ENCODE measurements at places on chromosomes 6 and 20.

GRCh38 chr6:125759184-125759902, 9.9 kb downstream of the HEY2 start:
- DNase-seq: no peak

DNA sequence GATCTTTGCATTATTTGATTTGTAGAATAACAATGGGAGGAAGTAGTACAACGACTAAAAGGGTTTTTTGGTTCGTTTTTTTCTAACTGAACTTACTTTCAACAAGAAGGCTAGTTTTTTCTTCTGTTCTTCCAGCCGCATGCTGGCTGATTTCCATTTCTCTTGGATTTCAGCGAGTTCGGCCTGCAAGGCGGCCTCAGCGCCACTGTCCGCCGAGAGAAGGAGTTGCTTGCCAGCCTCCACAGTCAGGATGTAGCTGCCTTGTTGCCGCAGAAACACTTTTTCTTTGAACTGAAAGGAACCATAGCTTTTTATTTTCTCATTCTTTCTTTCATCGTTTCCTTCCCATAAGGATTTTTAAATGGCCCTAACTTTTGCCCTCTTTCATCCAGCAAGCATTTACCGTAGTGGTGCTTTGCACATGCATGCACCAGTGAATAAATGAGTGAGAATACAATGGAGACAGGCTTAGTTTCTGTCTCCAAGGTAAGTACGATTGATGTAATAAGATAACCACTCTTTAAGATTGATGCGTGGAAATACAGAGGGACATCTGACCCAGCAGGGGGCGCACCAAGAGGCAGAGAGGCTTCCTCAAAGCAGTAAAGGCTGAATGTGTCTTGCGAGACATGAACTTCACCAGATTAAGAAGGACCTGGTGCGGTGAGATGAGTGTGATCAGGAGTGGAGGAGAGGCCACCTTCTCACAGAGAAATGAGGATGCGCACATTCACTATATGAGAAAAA, 398.8 kb downstream of the ESR1 start:
- DNase-seq: no peak

GRCh38 chr20:2022163-2022562, 28.3 kb upstream of the PDYN start:
- no peak for DNase-seq

DNA sequence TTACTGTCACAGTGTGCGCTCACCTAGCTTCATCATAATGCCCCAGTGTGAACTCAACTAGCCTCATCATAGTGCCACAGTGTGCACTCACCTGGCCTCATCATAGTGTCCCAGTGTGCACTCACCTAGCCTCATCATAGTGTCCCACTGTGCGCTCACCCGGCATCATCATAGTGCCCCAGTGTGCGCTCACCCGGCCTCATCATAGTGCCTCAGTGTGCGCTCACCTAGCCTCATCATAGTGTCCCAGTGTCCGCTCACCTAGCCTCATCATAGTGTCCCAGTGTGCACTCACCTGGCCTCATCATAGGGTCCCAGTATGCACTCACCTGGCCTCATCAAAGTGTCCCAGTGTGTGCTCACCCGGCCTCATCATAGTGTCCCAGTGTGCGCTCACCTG, 10.6 kb downstream of the TMEM242 start:
- DNase-seq: no peak

- DNase-seq: no peak
Measured at GRCh38 chr6:165858586-165858985, 195.5 kb upstream of the PDE10A start.

GRCh38 chr6:44478158-44478557, 90.7 kb downstream of the CDC5L start:
- DNase-seq: no peak

GRCh38 chr6:31737315-31737990, 1.1 kb upstream of the CLIC1 start:
- no peak for DNase-seq

GRCh38 chr6:139452148-139452876, 77.9 kb upstream of the CITED2 start:
- no peak for DNase-seq

DNA sequence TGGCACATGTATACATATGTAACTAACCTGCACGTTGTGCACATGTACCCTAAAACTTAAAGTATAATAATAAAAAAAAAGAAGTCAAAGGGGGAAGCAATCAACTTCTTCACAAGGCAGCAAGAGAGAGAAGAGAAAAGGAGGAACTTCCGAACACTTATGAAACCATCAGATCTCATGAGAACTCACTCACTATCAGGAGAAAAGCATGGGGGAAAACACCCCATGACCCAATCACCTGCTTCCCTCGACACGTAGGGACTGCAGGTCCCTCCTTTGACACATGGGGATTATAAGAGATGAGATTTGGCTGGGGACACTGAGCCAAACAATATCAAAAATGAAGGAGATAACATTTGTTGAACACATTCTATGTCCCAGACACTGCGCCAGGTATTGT, 94.8 kb upstream of the PHACTR1 start:
- no peak for DNase-seq

- no peak for DNase-seq
Measured at GRCh38 chr20:1338801-1339200, 9.9 kb upstream of the SDCBP2 start.

DNA sequence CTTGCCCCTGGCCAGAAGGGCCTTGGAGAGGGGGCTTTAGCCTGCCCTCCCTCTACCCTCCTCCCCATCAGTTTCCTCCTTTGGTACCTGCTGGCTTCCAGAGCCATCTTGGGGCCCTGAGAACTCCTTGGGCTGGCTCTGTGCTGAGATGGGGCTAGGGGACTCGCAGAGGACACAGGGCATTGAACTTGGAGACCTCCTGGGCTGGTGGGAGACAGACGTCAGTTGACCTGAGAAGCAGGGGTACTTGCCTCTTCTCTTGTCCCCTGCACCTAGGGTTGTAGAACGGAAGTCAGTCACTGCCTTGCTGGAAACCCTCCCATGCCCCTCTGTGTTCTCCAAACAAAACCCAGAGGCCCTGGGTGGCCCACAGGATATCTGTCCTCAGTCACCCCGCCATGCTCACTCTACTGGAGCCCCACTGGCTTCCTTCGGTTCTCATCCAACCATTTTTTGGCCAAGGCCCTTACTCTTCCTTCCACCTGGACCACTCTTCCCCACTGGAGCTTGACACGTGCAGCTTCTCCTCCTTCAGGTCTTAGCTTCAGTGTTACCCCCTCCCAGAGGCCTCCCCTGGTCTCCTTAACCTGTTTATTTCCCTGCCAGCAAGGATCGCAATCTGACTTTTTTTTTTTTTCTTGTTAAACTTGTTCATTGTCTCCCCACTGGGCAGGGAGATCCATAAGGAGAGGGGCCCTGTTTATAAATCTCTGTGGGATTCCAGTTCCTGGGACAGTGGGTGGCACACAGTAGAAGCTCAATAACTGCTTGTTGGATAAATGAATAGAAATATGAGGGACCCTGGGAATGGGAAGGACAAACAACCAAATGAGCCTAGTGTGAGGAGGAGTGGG, 971 bp downstream of the RBCK1 start:
- no peak for DNase-seq

GRCh38 chr20:57749131-57749690, 39.4 kb upstream of the PMEPA1 start:
- no peak for DNase-seq

DNA sequence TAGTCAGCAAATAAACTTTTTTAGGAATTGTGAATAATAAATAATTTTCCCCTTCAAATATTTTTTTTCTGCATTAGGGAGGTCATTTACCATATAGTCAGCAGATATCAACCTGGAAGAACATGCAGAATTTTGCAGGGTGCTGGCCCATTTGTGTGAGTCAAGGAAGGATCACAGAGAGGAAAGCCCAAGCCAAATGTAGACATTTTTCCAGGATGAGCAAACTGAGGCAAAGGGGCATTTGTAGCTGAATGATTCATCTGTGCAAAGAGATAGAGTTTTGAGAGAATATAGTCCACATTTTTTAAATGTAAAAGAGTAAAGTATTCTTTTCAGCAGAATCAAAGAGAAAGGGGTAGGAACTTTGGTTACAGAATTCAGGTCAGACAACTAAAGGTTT, 555.5 kb upstream of the MARCKS start:
- DNase-seq: no peak

DNA sequence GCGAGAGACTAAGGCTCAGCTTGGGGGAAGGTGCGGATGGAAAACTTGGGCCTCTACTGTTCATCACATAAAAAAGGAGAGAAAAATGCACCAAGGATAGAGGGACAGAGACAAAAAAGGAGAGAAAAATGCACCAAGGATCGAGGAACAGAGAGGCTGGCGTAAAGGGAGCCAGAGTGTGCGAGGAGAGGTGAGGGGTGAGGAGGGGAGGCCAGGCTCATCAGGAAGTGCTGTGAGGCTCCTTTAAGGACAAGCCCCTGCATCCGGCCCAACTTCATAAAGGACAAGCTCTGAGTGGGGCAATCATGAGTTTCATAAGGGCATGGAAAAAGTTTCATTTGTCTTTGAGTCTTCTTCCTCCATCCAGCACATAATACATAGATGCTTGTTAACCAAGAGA, 117.2 kb upstream of the NXT1 start:
- DNase-seq: no peak

- no peak for DNase-seq
Measured at GRCh38 chr6:154106251-154106650, 67.2 kb downstream of the OPRM1 start.

DNA sequence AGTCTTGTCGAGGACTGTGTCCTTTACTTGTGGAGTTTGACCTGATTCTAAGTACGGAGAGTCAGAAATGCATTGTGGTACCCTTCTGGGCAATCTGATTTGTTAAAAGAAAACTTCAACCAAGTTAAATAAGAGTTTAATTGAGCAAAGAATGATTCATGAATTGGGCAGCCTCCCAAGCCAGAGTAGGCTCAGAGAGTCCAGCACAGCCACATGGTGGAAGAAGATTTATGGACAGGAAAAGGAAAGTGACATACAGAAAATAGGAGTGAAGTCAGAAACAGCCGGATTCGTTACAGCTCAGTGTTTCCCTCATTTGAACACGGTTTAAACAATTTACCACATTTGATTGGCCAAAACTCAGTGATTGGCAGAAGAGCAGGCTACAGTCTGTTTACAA, 329.2 kb downstream of the DHX35 start:
- DNase-seq: no peak

- DNase-seq: no peak
Measured at GRCh38 chr20:47189060-47189459, 167.4 kb downstream of the ZMYND8 start.

DNA sequence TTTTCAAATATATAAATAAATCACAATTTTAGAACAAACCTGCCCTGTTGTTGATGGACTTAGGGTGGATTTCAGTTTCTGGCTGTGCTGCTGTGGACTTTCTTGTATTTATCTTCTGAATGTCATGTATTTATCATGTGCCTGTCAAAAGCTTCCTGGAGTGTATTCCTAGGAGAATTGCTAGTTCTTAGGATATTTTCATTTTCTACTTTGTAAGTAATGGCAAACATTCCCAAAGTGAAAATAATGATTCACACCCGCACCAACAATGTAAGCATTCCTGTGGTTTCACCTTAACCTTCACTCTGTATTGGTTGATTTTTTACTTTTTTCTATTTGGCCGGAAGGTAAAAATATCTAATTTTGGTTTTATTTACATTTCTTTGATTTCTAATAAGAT, 387.8 kb downstream of the SMOC2 start:
- no peak for DNase-seq

- no peak for DNase-seq
Measured at GRCh38 chr20:25580711-25581110, 4.6 kb downstream of the NINL start.

DNA sequence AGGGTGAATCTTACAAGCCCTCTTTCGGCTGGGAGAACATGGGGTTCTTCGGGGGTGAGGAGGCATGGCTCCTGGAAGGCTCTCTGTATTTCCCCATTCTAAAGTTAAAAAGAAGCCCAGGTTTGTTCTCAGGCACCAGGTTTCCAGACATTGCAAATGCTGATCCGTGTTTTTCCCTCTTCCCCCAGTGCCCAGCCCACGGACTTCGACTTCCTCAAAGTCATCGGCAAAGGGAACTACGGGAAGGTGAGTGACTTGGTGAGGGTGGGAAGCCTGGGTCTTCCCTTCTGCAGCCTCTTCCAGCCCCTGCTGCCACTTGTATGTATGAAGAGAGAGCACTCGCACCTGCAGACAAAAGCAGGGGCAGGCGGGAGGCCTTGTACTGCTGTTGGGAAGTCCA, 8.7 kb downstream of the SGK2 start:
- DNase-seq: no peak

- no peak for DNase-seq
Measured at GRCh38 chr6:127397729-127398630, 54.6 kb upstream of the ECHDC1 start.

DNA sequence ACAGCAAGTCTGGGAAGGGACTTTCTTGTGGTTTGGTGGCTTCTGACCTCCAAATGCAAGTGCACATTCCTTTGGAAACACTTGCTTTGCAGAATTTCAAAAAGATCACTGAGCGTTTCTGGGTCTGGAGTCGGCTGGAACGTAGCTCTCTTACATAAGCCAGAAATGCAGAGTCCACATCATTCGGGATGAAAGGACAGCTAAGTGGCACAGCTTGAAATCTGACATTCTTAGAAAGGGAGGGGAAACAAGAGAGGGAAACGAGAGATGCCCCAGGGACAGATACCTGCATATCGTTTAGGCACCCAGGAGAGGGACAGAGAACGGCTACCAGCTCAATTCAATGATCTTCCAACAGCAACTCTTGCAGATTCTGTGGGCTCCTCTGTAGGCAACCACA, 118.7 kb downstream of the NFATC2 start:
- no peak for DNase-seq

All from cortex of kidney (tissue), 1 donor.